Stomach (tissue), 19 donors: ENCODE measurements at places on chromosomes 3 and 15. TPM values are rescaled to one million over a fixed set of nuclear protein-coding genes. Genes with fewer than 3 reads are reported as not detected.

Gene GRM7
- not detected for total RNA-seq

DNA sequence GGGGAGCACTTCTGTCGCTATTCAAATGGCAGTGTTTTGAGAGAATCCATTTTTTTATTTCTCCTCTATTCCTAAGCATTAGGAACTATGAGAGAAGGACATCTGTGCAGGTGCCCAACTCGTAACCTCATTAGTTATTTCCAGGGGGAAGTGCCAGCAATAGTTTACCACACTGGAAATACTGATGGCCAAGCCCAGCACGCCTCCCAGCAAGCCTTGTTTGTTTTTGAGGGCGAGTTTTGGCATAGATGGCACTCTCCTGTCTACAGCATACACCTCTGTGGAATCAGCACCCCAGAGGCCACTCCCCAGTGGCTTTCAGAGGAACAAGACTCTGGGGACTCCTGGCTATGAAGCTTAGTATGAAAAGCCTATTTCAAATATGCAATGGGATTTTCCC lies 36.6 kb downstream of the FAN1 start:
- DNase-seq: peak; percentile 67

DNA sequence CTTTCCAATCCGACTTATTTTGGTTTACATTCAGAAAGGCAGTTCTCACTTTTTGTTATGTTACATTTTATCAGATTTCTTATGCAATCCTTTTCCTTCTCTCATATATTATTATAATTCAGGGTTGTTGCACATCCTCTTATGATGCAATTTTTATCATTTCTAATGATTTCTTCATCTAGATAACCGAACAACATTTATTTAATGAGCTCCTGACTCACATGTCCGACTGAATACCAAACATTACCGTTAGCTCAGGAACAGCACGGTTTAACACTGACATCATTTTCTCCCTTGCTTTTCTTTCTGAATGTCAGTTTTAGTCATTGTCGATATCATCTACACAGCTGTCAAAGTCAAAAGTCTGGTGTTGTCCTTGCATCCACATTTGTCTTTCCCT lies 199.2 kb downstream of the BCHE start:
- DNase-seq: no peak

Gene LSM3
- 14.1 TPM for total RNA-seq

DNA sequence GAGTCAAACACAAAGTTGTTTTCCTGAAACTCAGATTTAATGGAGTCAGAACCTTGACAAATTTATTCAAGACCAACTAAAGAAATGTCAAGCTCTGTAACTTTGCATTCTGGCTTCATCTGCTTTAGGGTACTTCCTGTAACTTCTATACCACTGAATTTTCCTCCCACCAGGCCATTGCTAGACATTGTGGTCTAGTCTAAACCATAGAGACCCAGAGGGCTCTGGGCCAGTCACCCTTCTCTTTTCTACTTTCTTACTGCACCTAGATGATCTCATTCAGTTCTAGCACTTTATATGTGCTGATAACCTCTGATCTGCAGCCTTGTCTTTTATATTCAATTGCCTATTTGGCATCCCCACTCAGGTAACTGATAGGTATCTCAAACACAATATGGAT lies 2.8 kb upstream of the OR5K1 start:
- DNase-seq: no peak
